A549 treated with dexamethasone at 1 μM for 4 hours (cell line): ENCODE measurements at places on chromosomes 7 and 10. TPM values are rescaled to one million over a fixed set of nuclear protein-coding genes. Genes with fewer than 3 reads are reported as not detected.

Gene TM9SF3
- total RNA-seq, result 51.4 to 116 TPM (median 99.5 TPM) in 5 replicates

Gene HMX3
- not detected in 5 replicates for total RNA-seq

Gene CCSER2
- total RNA-seq, result 9.1 to 15.3 TPM (median 13.8 TPM) in 5 replicates

Gene GARIN1A
- 0.46 to 0.66 TPM (median 0.56 TPM) in 5 replicates for total RNA-seq

Gene POM121L12
- total RNA-seq, result not detected in 5 replicates

Gene PITX3
- total RNA-seq, result 0.89 to 1.5 TPM (median 1.1 TPM) in 5 replicates

Gene PODXL
- total RNA-seq, result 32.8 to 51.5 TPM (median 41.3 TPM) in 5 replicates

Gene TMEM270
- 0.11 to 0.25 TPM (median 0.21 TPM) in 5 replicates for total RNA-seq

Gene EXOC4
- 21.2 to 25.2 TPM (median 23.4 TPM) in 5 replicates for total RNA-seq

Gene NUDCD3
- 45.8 to 63.0 TPM (median 56.1 TPM) in 5 replicates for total RNA-seq

Gene EPO
- total RNA-seq, result 0.06 TPM in 1 of 5 replicates, not detected in the others

Gene GRM3
- total RNA-seq, result not detected in 5 replicates

Gene AS3MT
- 2.6 to 4.1 TPM (median 3.4 TPM) in 5 replicates for total RNA-seq
